ENCODE measurements at places on chromosomes 3 and 15. TPM values are rescaled to one million over a fixed set of nuclear protein-coding genes. Genes with fewer than 3 reads are reported as not detected.

- no peak for DNase-seq
These were observed 8.5 kb upstream of the CHMP2B start for GRCh38 chr3:87218560-87218959.

- DNase-seq, result no peak
These were observed 337.8 kb upstream of the TBC1D5 start for GRCh38 chr3:18080198-18080689.

- DNase-seq, result no peak
These were observed 87.0 kb upstream of the ST8SIA2 start for GRCh38 chr15:92306663-92307062.

Gene GPR149
- total RNA-seq, result not detected

Gene SATB1
- 239 TPM for total RNA-seq

Gene NUDT16
- 3.5 TPM for total RNA-seq

DNA sequence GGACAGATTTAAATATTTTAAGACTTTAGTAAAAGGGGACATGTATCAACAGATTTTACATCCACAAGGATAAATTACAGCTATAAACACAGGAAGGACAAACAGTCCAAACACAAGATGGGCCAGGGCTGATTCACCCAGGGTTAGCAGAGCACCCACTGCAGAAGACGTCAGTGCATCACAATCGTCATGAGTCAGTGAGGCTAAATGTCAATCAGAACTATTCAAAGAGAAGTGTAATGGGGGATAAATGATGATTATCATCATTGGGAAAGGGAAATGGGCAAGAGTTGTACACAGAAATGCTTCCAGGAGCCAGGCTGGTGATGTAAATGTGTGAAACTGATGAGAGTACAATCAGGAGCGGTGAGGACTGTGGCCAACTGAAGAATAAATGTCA lies 226.8 kb downstream of the PLCL2 start:
- DNase-seq, result no peak

DNA sequence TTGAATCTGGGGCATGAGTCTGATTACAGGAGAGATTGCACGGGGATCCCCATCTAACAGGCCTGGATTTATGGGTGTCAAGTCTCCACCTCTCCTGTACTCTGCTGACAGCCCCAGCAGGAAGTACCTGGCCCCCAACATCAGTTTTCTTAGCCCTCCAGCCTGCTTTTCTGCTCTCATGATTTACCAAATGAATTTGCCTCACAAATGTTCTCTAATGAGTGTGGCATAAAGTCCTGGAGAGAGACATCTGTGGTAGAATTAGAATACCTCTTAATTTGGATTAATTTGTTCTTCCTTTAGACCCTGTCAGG lies 60.1 kb downstream of the FNDC3B start:
- no peak for DNase-seq

DNA sequence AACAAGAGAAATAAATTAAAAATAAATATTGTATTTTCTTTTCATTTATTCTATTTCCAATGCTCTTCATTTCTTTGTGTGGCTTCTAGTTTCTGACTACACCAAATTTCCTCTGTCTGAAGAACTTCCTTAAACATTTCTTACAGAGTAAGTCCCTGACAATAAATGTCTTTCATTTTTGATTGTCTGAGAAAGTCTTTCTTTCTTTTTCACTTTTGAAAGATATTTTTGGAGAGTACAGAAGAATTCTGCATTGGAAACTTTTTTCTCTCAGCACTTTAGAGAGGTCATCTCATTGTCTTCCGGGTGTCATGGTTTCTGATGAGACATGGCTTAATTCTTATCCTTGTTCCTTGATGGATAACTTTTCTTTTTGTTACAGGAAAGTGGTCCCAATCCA lies 119.6 kb downstream of the MOBP start:
- DNase-seq, result no peak

DNA sequence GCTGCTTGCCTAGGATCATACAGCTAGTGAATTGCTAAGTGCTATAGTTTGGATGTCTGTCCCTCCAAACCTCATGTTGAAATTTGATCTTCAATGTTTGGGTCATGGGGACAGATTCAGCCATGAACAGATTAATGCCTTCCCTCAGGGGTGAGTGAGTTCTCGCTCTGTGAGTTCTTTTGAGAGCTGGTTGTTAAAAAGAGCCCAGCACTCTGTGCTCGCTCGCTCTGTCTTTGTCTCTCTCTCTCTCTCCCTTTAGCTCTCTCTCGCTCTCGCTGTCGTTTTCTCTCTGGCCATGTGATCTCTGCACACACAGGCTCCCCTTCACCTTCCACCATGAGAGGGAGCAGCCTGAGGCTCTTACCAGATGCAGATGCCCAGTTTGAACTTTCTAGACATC lies 14.9 kb downstream of the TRH start:
- no peak for DNase-seq

Gene PPP1R14D
- not detected for total RNA-seq

Gene KLHL6
- total RNA-seq, result 29.9 TPM

DNA sequence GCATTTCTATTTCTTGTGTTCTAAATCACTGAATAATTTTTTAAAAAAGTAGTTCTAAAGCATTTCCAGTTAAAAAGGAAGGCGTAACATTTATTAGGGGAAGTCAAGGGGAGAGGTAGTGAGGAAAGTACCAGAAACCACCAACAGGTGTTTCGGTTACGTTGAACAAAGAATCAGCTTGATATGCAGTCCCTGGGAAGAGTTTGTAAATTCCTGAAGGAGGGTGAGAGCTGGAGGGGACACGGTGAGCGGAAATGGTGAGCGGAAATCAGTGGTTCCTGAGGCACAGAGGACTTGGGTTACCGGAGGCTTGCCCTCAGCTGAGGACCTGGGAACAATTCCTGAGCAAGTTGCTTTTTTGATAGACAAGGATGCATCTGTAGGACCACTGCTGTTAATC lies 17.8 kb downstream of the MAP2K1 start:
- DNase-seq, result no peak

GRCh38 chr15:52527911-52528563 lies 643 bp downstream of the MYO5A start:
- peak; percentile 37 for DNase-seq

GRCh38 chr3:113594066-113594465 lies 61.7 kb downstream of the SIDT1 start:
- DNase-seq, result no peak

DNA sequence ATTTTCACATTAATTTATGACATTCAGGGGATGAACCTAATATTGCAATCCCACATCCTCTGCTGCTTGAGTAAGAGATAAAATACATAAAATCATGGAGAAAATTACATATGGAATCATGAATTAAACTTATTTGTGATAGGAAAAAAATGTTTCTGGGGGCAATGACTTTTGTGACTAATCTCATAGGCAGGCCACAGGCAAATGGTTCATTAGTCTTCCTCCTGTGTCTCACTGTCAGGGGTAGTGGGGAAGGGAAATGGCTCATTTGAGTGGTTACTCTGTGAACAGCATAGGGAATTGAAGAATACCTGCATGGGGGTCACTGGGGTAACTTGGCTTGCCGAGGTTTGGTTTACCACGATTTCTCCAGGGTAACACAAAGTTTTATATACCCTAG lies 72.0 kb downstream of the TFG start:
- no peak for DNase-seq

DNA sequence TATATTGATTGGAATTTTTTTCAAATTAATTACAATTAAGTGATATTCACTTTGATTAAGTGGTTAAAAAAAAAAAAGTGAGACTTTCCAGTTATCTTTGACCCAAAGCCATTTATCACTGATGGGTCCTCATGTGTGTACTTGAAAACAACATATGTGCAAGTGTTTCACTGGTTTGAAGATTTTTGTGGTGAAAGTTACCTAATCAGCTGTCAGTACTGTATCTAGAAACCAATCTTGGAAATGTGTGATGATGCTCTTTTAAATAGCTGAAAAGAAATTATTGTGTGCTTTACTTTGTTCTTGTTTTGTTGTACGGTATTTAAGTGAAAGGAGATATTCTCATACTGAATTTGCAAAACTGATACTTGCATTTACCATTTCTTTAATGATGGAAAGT lies 11.6 kb upstream of the XCR1 start:
- DNase-seq, result no peak

GRCh38 chr3:132008837-132009236 lies 26.0 kb downstream of the CPNE4 start:
- DNase-seq, result no peak

DNA sequence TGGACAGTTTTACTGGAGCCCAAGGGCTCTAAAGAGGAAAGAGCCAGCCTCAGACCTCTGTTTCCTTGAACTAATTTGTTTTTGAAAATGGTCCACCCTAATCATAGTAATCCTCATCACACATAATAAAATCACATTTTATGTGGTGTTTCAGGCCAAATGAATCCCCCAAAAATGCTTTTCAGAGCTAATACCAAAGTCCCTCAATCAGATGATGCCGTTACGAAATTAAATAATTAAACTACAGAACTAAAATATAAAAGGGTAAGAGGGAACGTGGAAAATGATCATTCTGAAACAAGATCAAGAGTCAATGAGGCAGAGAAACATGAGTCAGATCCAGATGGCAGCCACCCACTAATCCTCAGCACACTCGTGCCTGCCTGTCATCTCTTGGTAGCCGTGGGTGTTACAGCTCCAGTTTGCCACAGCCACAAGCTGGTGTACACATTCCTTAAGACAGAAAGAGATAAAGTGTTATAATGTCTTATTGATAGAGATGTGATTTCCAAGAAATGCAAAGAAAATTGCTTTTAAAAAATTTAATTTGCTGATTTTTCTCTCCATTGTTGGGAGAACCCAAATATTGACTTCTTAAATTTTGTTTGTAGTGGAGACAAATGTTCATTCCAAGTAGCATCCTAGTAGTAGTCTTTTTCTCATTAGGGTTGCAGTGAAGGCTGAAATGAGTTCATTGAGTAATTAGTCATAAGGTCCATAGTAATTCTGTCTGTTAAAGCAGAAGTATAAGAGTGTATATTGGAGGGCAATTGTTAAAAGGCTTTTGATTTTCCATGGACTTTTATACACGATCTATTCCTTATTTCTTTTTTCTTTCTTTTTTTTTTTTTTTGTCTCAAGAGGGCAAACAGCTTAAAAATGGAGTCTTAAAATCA lies 104.2 kb downstream of the AGBL1 start:
- no peak for DNase-seq

DNA sequence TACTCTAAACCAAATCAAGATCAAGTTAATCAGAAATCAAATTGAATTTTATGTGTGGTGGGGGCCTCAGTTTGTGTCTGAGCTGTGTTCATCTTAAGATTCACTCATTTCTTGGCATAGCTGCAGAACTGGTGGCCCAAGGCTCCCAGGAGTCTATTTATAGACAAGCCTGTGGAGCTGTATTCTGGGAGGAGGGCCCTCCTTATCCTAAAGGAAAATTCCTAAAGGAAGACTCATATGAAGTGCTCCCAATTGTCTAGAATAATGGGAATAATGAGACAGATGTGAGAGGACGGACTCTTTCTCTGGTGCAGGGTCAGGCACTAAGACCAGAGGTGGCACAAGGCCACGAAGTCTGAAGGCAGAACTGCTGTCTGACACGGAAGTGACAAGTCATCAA lies 38.9 kb downstream of the C3orf85 start:
- no peak for DNase-seq

DNA sequence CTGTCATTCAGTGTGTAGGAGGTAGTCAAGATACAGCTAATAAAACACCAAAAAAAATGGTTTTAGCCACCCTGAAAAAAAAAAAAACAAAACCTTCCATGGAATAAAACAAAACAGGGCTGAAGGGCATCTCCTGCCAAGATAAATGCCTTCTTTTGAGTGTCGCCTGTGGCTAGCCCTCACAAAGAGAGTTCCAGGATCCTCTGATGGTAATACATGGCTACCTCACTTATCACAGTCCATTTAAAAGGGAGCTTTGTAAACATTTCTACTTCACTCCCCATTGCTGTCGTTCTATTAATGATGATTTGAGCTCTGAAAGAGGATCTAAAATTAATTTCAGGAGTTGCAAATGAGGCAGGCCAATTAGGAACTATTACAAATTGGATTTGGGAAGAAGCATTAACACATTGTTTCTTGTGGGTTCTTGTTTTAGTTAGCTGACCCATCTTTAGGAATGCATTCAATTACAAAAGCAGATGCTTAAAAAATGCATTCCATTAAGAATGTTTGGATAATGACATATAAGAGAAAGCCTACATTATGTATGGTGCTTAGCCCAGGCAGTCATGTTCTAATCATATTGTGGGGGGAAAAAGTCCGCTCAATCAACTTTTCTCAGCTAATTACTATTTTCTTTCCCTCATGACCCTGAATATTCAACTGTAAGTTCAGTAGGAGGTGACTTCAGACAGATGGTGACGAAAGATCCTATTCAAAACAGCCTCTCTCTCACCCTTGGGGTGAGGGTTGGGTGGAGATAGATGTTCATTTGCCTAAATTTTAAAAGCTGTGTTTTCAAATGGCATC lies 255.1 kb upstream of the WNT5A start:
- DNase-seq, result no peak

All from activated T-cell treated with anti-CD3 and anti-CD28 coated beads, Interleukin-2, amount 50 U/mL, for 4 hours (primary cell).